Spinal cord (tissue), 10 donors: ENCODE measurements at places on chromosomes 12 and 14.

GRCh38 chr14:35340616-35341453 is 48.7 kb downstream of the PSMA6 start:
- DNase-seq: no peak

GRCh38 chr14:99980299-99980698 is 84.9 kb upstream of the EVL start:
- no peak for DNase-seq

GRCh38 chr14:66197276-66197675 is 288.9 kb upstream of the CCDC196 start:
- DNase-seq: peak; percentile 63

- DNase-seq: no peak
These were observed 10.1 kb downstream of the GSG1 start for GRCh38 chr12:13093191-13093847.

DNA sequence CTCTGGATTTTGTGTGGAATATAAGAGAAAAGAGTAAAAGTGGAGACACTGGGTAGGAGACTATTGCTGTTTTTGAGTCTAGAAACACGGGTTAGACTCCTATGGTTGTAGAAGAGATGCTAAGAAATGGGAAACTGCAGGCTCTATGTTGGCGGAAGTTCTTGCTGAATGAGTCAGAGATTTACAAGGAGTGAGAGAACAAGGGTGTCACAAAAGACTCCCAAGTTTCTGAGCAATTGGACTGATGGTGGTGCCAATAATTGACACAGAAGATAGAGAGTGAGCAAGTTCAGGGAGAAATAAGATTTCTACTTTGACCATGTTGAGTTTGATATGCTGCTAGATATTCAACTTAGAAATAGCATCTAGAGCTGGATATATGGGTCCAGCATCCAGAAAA is 2.6 kb upstream of the PRKD1 start:
- DNase-seq: no peak

GRCh38 chr12:74981541-74981940 is 228.1 kb downstream of the KCNC2 start:
- DNase-seq: no peak

DNA sequence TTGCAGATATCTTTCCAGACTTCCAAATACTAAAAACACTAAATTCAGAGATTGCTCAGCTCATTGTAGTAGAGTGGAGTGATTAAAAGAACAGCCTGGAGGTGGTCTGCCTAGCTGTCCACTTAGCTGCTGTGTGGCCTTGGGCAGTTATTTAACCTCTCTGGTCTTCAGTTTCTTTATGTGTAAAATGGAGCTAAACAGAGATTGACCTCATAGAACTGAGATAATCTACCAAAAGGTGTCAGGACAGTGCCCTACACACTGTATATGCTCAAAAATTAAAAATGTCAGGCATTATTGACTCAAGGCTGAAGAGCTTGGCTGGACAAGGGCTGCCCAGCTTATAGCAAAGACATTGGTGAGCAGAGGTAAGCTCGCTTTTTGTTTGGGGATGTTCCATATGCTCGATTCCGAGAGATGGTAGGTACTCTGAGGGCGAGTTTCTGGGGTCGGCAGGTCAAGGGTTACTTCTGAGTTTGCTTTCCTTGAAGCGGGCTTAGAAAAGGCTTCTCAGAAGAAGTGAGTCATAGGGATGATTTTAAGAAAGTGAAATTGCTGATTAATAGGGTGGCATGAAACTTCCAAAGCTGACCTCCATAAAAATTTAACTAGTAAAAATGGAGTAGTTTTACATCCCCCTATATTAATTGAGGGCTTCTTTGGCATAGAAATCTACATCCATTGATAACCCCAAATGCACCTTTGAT is 107.5 kb downstream of the GPATCH2L start:
- DNase-seq: no peak

- no peak for DNase-seq
These were observed 90.0 kb upstream of the EIF5 start for GRCh38 chr14:103243764-103244737.

- DNase-seq: no peak
These were observed 85.5 kb upstream of the VRK1 start for GRCh38 chr14:96711559-96712267.

DNA sequence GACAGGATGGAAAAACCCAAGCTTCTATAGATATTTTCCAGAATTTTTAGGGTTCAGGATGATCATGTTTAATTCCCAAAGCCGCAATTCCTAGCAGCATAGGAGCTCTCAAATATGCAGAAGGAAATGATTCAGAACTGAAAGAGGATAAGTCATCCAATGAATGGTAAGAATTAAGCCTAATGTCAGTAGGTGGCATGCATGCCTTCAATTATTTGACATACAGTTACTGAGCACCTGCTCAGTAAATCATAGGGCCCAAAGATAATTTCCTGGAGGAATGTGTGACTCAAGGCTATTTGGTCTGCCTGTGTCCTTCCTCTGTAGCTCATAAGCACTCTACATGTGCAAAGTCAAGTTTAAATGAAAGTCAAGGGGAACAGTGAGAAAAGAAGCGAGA is 116.8 kb upstream of the SLC38A4 start:
- no peak for DNase-seq

- DNase-seq: no peak
These were observed 46.7 kb downstream of the GXYLT1 start for GRCh38 chr12:42097971-42098370.

- no peak for DNase-seq
These were observed 2.3 kb upstream of the ZNF705A start for GRCh38 chr12:8154526-8154925.
